ENCODE measurements at places on chromosomes 12 and 14.

- no peak for DNase-seq
Measured at GRCh38 chr12:56709759-56710376, 15.2 kb downstream of the NACA start.

DNA sequence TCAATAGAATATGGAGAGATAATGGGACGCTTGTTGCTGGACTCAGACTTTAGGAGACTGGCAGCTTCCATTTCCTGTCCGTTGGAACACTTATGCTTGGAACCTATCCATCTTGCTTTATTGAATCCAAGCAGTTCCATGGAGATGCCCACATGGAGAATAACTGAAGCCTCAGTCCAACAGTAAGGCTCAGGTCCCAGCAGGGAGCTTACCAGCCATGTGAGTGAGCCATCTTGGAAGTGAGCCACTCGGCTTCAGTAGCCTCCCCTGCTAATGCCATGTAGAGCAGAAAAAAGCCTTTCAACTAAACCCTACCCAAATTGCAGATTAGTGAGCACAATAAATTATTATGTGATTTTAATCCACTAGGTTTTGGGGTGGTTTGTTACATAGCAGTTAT is 538.8 kb upstream of the STXBP6 start:
- no peak for DNase-seq

DNA sequence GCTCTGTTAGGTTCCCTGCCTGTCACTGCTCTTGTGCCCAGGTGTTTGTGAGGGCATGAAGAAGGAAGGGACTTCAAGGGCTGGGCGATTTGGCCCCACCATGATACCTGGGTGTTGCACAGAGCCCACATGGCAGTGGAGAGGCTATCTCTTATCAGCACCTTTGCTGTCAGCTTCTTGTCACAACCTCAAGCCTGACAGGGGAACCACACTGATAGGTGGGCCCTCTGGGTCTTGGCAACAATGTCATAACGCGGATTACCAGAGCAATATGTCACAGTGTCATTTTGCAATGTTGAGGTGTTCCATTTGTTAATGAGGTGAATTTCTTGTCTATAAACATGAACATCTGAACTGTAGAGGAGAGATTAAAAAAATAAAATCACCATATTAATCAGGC is 22.9 kb upstream of the CACNA1C start:
- DNase-seq, result no peak

DNA sequence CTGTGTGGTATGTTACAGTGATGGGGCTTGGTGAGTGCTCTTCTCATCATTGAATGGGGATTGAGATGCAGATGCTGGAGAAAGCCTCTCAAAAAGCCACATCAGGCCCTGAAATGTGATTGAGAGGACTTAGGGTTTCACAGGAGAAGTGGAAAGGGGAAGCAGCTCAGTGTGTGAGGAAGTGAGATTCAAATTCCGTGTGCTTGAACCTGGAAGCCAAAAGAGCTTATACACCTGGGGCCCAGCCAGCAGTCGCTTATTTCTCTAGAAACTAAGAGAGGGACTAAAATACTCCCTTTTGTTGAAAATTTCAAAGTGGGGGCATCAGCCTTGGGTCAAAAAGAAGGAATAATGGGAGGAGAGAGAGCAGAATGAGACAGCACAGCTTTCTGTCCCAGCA is 39.1 kb upstream of the GZMB start:
- DNase-seq, result no peak

GRCh38 chr14:21436567-21437062 is 19.3 kb downstream of the CHD8 start:
- no peak for DNase-seq

- no peak for DNase-seq
Measured at GRCh38 chr12:104651811-104652210, 195.1 kb downstream of the CHST11 start.

All from activated naive CD4-positive, alpha-beta T cell (primary cell).